ENCODE measurements at places on chromosomes 12 and 14.

GRCh38 chr12:41992692-41993215 is 151.9 kb downstream of the GXYLT1 start:
- DNase-seq, result no peak

DNA sequence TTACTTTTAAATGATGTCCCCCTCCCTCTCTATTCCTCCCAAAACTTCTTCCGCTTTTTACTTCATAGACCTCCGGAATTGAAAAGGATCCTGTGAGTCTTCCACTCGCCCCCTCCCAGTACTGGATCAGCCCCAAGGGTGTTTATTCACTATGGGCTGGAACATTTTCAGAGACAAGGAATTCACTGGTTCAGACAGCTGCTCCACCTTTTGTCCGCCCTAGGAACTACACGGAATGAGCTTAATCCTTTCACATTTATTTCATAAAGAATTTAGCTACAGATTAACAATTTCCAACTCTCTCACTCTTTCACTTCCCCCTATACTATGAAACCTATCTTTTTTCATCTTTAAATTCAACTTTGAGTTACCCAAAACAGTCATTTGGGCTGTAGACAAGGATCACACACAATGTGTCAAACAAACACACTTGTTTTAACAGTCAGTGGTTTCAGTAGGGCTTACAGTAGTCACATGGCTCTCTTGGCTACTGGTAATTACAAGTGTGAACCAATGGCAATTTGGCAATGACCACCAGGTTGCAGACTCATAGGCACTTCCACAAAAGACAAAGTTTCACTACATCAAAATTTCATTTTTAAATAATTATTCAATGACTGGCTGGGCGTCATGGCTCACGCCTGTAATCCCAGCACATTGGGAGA is 20.6 kb downstream of the CNIH1 start:
- DNase-seq, result no peak

DNA sequence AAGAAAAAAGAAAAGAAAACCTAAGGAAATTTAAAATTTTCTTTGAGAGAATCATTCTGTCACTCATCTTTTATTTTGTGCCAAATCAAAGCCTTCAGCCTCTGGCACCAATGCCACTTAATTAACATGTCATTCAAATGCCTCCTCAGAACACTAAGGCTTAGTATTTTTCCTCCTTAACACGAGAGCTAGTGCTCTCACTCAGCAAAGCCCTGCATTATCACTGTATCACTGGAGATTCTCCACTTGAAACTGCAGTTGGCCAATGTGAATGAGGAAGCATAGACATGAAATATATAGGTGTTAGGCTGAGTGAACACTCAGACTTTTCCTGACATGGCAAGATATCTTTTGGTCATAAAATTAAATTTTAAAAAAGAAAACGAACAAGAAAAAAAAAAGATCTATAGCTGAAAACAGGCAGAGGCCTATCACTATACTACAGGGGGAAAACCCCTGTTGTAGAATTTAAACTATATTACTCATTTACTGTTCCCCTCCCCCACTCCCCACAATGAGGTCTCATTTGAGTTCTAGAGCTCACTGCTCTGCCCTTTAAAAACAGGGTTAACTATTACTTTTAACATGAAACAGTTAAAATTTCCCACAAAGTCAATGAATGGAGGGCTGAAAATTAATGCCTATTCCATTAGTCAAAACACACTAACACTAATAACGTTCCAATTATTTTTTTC is 5.1 kb downstream of the MBIP start:
- DNase-seq, result peak; percentile 80

DNA sequence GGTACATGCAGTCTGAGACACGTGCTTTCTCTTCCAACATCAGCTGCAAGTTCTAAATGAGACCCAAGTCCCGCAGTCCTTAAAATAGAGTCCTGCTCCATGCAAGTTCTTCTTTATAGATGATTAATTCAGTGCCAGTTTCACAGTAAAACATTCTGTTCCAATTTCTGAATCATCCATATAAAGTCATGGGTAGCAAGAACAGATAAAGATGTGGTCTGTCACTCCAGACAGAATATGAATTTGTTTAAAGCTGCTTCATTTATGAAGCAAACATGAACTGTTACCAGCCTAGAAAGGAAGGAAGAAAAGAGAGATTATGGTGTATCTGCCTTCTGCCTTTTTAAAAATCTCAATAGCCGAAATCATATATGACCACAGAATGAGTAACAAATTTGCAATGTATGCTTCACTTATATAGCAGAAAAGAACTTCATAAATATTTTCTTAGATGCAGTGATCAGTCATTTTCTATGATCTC is 83.3 kb downstream of the KITLG start:
- no peak for DNase-seq

DNA sequence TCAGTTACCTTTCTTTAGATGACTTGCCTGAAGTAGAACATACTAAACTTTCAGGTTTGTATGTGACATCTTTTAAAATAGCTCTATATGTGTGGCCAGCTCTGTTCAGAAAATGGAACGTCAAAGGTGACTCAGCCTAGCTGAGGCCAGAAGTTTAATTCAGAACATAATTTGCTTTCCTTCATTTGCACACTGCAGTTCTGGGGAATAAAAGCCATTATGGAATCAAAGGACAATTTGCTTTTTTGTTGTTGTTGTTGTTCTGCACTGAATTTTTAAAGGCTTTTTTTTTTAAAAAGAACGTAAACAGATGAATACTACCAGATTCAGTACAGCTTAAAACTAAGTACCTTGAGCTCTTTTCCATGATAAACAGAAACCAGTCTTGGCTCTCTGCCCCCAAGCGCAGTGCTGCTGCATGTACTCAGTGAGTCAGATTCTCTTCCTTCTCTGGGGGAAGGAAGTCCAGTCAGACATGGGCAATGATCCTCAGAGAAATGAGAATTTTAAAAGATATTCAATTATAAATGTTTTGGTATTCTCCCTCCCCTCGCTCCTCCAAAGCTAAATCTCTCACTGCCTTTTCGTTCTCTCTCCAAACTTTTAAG is 644.2 kb downstream of the NOVA1 start:
- DNase-seq, result no peak

- DNase-seq, result no peak
Observed at GRCh38 chr12:3205742-3206519, 128.8 kb downstream of the TSPAN9 start.

GRCh38 chr12:42759622-42760273 is 170.2 kb upstream of the PRICKLE1 start:
- no peak for DNase-seq

DNA sequence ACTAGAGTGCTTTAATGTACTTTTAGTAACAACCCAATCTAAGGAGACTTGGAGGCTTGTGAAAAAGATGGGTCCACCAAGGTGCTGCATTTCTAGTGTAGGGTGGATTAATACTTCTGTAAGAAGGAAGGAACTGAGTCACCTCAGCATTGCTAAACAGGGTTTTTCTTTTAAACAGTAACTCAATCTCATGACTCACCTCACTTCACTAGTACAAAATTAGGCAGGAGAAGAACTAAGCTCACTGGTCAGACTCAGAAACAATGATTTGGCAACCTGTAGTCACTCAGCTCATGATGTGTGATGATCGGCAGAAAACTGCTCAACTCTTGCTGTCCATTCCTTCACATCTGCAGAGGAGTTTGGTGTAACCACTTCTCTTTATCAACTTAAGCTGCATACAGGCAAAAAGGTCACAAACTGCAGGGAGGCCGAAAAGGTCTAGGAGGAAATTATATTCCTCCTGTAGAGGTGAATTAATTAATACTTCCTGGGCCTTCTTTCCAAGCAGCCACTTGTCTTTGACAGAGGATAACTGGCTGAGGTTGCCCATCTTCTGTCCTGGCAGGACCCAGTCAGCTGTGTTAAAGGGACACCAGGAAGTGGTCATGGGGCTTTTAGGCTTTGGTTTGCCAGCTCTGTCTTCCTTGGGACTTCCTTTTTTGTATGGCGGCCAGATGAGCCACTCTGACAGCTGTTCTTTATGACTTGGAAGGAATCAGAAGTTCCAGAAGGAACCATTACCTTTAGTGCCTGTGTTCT is 466.9 kb downstream of the FUT8 start:
- DNase-seq, result peak; percentile 71

- peak; percentile 21 for DNase-seq
Observed at GRCh38 chr12:9940375-9940774, 8.2 kb upstream of the CLEC2A start.

- no peak for DNase-seq
Observed at GRCh38 chr12:45220363-45220931, 4.6 kb downstream of the ANO6 start.

DNA sequence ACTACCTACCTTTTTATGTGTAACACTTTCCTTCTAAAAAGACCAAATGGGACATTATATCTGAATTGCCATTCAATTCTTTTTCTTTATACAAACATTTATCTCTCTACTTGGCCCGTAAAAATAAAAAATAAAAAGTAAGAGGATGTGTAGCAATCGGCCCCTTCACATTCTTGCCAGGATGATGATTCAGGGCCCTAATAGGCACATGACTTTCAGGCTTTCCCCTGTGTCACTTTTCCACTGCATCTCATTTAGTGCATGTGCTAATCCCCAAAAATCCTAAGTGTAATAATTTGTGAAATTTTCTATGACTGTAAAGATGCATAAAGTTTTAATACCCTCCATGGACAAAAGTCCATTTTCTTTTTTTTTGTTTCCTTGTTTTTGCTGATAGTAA is 23.0 kb upstream of the ATP2B1 start:
- no peak for DNase-seq
